Activated naive CD4-positive, alpha-beta T cell (primary cell): ENCODE measurements at places on chromosomes 3 and 15.

DNA sequence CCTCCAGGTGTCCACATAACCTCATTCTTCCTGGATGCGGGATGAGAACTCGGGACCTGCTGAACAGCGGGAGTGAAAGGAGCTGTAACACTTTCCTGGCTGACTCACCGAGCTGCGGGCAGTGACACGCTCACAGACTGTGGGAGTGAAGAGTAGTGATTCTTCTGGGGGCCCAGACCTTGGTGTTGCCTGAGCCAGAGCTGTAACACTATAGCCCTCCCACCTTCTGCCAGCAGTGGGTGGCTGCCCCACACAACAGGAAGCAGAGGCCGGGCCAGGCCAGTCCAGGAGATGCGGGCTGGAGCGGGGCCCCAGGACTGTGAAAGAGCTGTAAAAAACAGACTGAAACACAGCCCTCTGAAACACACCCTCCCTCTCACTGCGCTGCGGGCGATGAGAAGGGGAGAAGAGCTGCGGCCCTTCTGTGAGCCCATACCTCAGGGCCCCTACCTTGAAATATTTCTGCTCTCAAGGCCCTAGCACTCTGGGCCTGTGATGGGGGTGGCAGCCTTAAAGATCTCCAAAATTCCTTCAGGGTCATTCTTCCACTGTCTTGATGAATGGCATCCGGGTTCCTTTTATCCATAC lies 464.0 kb upstream of the CCDC54 start:
- DNase-seq, result no peak

- DNase-seq, result no peak
These were observed 5.9 kb downstream of the ZBTB20 start for GRCh38 chr3:115141033-115141757.

GRCh38 chr3:172112734-172113120 lies 73.3 kb downstream of the FNDC3B start:
- no peak for DNase-seq

GRCh38 chr15:81113861-81114291 lies 20.2 kb upstream of the CFAP161 start:
- no peak for DNase-seq

DNA sequence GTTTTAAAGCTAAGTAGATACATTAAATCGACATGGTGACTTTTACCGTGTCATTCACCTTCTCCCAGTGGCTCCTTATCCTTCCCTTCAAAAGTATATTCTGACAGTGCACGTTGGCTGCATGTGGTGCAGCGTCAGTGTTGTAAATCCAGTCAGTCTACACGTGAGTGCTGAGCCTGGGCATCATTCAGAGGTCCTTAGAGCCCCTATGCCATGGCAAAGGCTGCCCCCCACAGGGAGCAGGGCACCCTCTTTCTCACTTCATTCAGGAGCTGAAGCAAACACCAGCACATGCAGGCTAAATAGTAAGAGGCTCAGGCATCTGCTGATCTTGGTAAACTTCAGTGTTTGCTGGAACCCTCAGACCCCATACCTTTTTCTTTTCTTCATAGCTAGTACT lies 43.3 kb downstream of the RASGRP1 start:
- no peak for DNase-seq

DNA sequence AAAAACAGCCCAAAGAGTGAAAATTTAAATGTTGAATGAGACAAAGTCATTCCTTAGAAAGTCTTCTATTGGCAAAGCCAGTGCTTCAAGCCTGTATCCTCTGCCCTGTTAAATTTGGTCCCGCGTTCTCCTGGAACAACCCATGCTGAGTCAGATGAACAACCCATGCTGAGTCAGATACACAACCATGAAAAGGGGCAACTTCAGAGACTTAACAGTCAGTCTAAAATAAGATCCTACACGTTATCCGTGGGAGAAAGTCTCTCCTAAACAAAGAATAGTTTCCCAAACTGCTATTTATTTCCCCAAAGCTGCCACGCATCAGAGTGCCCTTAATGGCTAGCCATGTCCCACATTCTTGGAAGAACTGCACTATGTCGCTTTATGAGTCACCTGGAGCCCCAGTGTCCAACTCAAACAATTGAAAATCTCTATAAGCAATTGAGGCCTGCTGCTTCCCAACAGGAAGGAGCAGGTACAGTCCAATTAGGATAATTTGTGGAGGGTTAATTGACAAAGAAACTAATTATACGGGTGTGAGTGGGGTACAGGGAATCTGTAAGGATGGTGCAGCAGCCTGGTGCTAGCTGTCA lies 66.1 kb downstream of the WHAMM start:
- DNase-seq, result no peak

DNA sequence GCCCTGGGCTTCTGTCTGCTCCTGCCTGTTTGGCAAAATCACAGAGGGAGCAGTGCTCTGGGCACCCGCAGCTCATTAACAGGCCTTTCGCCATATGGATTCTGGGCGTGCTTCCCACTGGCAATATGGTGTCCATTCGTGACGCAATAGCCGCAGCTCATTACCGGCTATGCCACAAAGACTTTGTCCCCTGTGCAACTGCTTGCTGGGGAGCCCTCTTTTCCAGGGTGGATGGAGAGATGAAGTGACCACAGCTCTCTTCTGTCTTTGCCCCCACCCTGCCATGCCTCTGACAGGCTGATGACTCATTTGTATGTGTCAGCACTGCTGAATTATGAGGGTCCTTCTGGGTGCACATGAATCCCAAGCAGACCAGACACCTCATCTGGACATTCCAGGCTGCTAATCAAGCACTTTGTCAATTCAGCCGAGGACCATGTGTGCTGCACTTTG lies 214.3 kb upstream of the FEZF2 start:
- no peak for DNase-seq

DNA sequence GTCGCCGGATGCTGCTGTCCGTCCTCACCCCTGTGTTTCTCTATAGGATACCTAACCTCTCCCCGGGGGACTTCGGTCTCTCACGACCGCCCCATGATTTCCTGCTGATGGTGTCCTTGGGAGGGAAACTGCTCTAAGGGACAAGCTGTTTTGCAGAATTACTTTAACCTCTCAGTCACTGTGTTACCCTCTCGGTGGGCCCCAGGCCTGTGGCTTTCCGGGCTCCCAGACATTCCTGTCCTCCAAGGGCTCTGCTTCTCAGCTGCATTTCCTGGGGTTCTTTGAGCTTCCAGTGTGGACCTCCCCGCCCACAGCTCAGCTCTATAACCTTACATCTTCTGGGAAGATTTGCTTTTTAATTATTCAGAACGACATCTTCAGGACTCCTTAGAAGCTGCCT lies 40.9 kb downstream of the CHST2 start:
- DNase-seq, result no peak

DNA sequence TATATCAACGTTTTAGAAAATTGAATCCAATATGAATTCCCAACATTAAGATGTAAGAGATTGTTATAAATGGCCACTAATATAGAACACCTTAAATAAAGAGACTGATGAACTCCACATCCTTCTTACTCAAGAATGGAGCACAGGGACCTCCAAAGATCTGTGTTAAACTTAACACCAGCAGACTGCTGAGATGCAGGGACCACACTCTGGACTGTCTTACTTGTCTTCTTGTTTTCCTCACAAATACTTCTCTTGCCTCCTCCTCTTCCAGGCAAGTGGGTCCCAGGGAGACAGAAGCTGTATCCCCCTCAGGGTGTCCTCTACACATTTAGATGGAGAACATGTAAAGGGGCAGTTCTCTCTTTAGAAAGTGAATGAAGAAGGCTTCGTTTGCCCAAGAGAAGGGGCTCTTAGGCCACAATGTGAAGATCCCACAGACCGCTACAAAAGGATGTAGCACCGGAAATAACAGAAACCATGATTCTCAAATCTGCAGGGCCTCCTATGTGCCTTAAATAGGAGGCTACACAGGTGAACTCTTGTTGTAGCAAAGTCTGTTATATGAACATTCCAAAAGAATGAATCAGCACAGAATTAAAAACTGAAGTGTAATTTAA lies 52.2 kb downstream of the SATB1 start:
- DNase-seq, result no peak

DNA sequence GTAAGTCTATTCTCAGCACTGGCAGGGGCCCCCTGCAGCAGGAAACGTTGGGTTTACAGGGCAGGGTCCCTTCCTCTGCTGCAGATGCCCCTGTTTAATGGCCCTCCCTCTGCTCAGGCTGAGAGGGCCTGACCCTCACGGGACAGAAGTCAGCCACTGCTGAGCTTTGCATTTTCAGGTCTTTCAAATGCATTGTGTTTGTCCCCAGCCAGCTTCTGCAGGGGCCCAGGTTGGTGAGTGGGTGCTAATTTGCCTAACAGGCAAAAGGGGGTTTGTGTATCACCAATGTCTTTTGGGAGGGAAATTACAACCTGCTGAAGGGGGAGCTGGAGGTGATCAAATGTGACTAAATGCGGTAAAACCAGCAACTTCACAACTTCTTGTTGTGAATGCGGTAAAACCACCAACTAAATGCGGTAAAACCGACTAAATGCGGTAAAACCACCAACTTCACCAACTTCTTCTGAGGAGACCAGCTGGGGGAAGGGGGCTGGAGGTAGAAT lies 44.8 kb upstream of the UBE2E1 start:
- DNase-seq, result no peak

- no peak for DNase-seq
These were observed 122.2 kb upstream of the DCBLD2 start for GRCh38 chr3:99023590-99024192.

DNA sequence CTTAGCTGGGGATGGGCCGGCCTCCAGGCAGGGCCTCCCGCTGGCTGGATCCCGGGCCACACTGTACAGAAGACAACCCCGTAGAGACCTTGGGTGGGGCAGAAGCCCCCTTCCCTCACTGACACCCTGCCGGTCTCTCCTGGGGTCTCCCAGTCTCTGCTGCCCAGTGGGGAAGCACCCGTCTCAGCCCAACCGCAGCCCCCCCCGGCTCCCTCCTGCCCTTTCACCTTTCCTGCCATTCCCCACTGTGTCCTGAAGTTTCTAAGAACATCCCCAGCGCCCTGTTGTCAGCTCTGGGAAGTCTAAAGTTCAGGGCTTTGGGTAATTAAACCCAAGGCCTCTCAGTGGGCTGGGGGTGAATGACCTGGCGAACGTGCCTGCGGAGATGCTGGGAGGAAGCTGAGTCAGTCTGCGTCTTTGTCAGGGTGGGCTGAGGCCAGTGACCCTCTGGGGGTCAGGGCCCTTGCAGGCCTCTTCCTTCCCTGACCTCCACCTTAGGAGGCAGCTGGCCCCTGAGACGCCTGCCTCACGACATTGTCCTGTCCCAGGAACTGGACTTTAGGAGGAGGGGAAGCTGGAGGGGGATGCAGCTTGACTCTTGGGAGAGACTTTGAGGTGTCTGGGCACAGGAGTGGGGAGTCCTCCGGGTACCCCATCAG lies 1.4 kb upstream of the SLC51A start:
- DNase-seq, result no peak

- no peak for DNase-seq
These were observed 45.4 kb downstream of the SLC6A1 start for GRCh38 chr3:11037976-11038375.

- no peak for DNase-seq
These were observed 8.2 kb upstream of the VGLL4 start for GRCh38 chr3:11651900-11652299.

DNA sequence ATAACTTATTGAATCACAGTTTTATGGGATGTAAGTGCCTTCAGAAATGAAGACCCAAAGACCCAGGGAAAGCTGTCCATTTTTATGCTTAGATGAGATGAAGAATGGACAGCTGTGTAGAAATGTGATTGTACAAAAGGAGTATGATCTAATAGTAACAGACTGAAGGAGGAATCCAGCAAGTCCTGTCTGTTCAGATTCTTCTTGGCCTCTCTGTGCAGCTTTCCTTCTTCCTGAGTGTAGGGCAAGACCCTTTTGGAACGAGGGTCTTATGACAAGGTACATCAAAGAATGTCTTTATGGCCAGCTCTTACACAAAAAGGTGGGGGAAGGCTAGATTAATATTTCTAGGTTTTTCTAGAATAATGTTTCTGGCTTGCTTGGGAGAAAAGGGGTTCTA lies 1.4 kb upstream of the KIF23 start:
- DNase-seq, result no peak
